Gastrocnemius medialis (tissue), 4 donors: ENCODE measurements at places on chromosomes 16 and 17. TPM values are rescaled to one million over a fixed set of nuclear protein-coding genes. Genes with fewer than 3 reads are reported as not detected.
A peak's percentile ranks its signal among the peaks of the same experiment; 100 is the strongest.

NPIPA8 gene
- 8.6 TPM for total RNA-seq

DNA sequence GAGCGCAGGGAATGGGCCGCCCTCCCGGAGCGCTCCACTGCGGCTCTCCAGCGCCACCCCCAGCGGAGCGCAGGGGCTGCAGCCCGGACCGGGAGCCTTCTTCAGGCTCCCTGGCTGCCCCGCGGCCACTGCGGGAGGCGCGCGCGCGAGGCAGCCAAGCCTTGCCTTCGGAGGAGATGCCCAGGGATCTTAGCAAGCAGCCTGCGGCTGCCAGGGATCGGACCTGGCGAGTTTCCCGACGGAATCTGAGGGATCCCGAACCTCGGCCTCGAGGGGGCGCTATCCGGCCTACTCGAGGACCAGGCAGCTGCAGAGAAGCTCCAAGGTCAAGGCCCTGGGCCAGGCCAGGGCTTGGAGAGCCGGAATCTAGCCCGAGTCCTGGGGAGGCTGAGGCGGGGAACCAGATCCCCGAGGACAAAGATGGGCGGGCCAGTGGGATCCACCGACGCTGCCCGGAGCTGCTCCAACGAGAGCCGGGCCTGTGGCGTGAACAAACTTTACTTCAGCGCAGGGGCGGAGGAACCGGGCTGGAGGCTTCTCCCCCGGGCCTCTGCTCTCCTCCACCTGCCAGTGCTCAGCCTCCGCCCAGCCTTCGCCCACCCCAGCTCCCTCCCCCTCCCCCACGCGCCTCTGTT, at the start of gene IRX6:
IRX6 (plus strand) TSS at position 567 of the 635 bp plus-strand sequence. CDS start 889 bp downstream, outside the sequence.
- peak; percentile 66 for DNase-seq

DNA sequence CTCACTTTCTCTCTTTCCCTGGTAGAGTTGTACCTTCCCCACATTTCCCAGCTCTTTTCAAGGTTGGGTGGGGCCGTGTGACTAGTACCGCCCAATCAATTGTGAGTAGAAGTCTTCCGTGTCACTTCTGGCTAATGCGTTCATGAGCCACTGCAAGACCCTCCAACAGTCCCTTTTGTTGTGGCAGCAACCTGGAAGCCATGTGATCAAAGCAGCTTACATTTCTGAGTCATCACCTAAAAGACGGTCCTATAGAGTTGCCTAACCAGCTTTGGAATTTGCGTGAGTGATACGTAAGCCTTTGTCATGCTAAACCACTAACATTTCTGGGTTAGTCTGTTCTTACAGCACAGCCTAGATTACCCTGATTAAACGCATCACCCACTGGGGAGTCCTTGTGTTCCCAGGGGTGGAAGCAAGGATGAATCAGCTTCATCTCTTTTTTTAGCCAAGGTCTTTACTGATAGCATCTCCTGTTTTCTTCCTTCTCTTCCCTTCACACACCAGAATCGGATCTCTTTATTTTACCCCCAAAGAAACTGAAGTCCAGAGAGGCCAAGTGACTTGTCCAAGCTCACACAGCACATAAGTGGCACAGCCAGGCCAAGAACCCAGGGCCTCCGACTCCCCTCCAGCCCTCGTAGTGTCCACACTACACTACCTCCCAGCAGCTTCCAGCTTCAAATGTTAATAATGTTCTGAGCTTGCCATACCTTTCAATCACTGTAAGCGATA, 366.3 kb upstream of the XYLT1 start:
- no peak for DNase-seq

DNA sequence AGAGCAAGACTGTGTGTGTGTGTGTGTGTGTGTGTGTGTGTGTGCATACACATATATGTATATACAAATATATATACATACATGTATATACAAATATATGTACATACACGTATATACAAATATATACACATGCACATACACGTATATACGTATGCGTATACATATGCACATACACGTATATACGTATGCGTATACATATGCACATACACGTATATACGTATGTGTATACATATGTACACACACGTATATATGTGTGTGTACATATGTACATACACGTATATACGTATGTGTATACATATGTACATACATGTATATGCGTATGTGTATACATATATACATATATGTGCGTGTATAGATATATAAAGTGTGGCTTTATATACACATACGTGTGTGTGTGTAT, 31.4 kb downstream of the SPHK1 start:
- DNase-seq = no peak

GRCh38 chr17:64103391-64104364, 26.3 kb downstream of the ERN1 start:
- no peak for DNase-seq
